Right renal cortex interstitium (tissue), 3 donors: ENCODE measurements at places on chromosomes 3 and 15.

GRCh38 chr15:70096215-70097062, 1.3 kb downstream of the TLE3 start:
- DNase-seq: no peak

- DNase-seq: no peak
These were observed 18.5 kb downstream of the PRR23E start for GRCh38 chr3:127211118-127212060.

DNA sequence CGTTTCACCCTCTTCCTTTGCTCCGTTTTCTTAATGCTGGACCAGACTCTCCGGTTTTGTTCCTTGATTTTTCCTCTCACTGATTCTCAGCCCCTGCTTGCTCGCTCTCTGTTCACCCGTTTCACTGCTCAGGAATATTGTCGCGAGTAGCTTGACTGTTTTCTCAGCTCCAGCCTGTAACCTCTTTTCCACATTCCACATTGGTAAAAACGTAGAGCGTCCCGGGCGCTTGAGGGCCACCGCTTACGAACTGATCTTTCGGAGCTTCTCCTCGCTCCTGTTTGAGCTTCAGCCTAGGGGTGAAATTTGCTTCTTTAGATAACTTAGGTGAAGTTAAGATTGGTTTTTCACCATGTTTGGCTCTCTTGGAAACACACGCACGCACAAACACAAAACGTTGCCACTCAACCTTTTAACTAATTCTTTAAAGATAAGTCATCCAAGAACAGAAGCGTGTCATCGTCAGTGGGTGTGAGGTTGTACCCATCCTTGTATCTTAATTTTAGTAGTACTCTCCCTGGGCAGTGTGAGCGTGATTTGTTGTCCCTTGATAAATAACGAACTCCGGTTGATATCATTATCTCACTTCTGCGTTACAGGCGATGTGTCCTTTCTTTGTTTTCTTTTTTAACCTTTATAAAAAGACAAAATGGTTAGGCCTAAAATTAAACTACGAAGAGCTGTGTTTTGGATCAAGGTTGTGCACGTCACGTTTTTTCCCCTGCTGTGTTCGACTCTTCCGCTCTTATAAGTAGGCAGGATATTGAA, 1.0 kb downstream of the PAK2 start:
- DNase-seq: peak; percentile 53

GRCh38 chr15:96183867-96184266, 146.6 kb upstream of the NR2F2 start:
- DNase-seq: no peak

GRCh38 chr3:182737825-182738224, 55.5 kb upstream of the ATP11B start:
- DNase-seq: no peak

GRCh38 chr3:106282943-106283342, 414.1 kb upstream of the CBLB start:
- no peak for DNase-seq

- no peak for DNase-seq
These were observed at the start of gene SHISA5 for GRCh38 chr3:48504051-48504946. Gene SHISA5 (minus strand): TSS chr3:48504174. CDS start chr3:48504094, 80 bp downstream.

DNA sequence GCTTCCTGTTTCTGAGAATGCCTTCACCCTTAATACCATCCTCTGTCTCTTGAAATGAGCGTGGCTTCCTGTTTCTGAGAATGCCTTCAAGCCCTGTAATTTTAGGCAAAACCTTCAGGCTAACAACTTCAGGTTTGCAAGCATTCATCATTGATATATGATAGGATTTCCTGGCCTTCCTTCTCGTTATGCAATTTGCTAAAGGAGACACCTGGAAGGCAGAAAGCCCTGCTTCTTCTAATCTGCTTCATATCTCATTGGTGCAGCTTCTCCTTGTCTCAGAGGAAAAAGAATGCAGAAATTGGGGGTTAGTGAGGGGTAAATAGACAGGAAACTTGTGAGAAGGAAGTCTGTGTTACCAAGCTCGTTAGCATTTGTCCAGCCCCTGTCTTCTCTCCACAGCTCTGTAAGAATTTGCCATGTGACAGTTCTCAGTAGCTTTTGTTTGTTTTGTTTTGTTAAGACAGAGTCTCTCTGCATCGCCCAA, 7.3 kb downstream of the ARL6IP5 start:
- no peak for DNase-seq

DNA sequence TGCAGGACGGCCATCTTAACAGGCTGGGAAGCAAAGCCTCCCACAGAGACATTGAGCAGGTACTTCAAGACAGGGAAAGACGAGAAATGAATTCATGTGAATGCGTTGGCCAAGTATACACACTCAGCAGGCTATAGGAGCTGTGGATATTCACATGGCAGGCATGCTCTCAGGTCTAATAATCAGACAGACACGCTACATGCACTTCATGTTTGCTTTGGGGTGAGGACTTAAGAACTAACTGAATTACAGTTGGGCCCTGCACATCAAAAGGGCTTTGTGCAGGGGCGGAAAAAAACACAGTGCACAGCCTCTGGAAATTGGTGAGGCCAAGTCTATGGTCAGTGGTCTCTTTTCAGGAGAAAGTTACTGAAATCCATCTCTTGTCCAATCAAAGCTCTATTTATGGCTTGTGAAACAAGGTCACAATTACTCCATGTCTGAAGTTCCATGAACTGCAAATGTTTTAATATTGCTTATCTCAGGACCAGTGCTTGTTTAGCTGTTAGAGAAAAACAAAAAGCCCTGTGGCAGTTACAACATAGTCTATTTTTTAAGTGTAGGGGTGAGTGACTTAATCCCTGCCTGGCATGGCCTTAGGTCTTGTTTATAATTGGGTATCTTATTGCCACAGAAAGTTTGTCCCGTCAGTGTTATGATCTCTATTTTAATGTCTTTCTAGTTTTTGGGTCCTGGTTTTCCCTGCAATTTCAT, 100.6 kb upstream of the GOLGA6L6 start:
- DNase-seq: no peak

DNA sequence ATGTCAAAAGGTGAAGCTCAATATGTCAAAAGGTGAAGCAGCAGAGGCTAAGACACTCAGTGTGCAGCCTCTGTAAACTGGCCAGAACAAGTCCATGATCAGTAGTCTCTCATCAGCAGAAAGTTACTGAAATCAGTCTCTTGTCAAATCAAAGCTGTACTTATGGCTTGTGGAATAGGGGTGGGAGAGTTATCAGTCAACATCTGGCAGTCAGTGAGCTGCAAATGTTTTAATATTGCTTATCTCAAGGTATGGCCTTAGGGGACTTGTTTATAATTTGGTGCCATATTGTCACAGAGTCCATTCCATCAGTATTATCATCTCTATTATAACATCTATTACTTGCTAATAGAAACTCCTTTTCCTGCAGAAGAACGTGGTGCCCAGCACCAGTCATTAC, 14.9 kb upstream of the WDR49 start:
- no peak for DNase-seq
